H7 (cell line): ENCODE measurements at places on chromosomes 1 and 21.

- no peak for DNase-seq
These were observed 253.1 kb upstream of the FGGY start for GRCh38 chr1:59043796-59044195.

GRCh38 chr1:4526747-4527146 lies 127.7 kb upstream of the AJAP1 start:
- DNase-seq, result no peak

GRCh38 chr21:18387994-18388393 lies 15.6 kb downstream of the TMPRSS15 start:
- DNase-seq, result no peak

- DNase-seq, result no peak
These were observed 3.8 kb upstream of the S100B start for GRCh38 chr21:46608672-46609111.

GRCh38 chr1:165635329-165635728 lies 4.3 kb downstream of the MGST3 start:
- DNase-seq, result no peak

- no peak for DNase-seq
These were observed 111.4 kb upstream of the ARTN start for GRCh38 chr1:43822040-43822690.

DNA sequence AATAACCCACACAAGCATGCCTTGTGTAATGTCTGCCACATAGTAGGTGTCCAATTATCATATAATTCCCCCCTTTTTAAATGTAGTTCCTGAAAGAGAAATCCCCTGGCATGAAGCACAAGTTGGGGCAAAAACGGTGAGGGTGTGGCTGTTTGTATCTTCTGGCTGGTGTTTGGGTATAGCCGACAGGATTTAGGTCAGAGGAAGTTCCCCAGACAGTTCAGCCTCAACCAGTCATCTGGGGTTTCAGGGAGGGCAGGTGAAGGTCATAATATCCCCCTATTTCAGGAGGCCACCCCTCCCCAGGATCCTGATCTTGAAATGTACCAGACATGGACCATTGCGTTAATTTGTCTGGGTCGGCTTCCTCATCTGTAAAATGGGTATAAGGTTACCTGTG lies 29.1 kb upstream of the JUN start:
- DNase-seq, result no peak

GRCh38 chr21:29647353-29647781 lies 292.4 kb downstream of the GRIK1 start:
- no peak for DNase-seq

DNA sequence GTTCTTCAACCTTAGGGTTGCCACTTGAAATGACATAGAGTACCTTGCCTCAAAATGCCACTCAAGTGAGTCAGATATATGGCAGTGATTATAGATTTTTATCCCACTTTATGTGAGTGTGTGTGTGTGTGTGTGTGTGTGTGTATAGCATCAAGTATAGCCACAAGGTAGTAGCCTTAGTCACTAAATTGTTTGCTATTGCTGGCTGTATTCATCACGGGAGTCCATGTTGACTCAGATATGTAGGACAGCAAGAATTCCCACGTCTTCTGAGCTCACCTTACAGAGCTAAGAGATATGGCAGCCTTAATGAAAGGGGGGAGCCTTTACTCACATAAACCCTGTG lies 9.3 kb downstream of the ETS2 start:
- no peak for DNase-seq

- no peak for DNase-seq
These were observed 36.3 kb downstream of the PTGFRN start for GRCh38 chr1:116945996-116946395.

- no peak for DNase-seq
These were observed 2.8 kb downstream of the SELL start for GRCh38 chr1:169708647-169709046.

DNA sequence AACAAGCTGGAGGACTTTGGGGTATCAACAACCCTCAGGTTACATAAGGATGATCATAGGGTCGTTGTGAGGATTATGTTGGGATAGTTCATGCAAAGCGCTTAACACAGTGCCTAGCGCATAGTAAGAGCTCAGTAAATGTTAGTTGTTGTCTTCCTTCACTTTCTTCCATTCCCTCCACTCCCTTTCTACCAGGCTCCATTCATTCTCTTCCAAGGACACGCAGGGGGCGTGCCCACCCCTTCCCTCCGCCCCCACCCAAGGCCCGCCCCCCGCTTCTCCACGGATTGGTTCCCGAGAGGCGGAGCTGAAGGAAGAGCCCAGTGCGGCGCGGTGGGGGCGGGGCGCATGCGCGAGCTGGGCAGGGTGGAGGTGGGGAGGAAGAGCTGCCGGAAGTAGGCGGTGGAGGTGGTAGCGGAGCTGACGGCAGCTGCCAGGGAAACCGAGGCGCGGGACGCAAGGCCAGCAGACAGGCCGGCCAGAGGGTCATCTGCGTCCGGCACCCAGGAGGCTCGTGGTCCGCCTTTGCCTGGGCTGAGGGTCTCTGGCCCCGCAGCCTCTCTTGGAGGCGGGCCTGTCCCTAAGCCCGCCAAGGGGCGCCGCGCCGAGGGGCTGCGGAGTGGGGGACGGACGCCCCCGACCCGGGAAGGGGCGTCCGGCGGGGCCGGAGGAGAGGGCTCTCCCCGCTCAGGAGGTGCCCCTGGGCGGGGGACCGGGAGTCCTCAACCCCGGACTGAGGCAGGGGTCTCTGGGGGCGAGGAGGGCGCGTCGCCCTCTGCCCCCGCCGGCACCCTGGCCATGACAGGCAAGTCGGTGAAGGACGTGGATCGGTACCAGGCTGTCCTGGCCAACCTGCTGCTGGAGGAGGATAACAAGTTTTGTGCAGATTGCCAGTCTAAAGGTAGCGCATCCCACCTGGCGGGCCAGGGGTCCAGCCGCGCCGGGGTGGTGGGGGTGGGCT lies at the start of gene SMAP2:
Gene SMAP2 (plus strand): TSS at position 405 of the 961 bp plus-strand sequence. CDS start 394 bp downstream, at position 799.
- DNase-seq, result peak; percentile 99

GRCh38 chr21:24955275-24955961 lies 651.9 kb downstream of the MRPL39 start:
- no peak for DNase-seq

- DNase-seq, result no peak
These were observed 21.7 kb downstream of the TCHHL1 start for GRCh38 chr1:152067150-152067549.

DNA sequence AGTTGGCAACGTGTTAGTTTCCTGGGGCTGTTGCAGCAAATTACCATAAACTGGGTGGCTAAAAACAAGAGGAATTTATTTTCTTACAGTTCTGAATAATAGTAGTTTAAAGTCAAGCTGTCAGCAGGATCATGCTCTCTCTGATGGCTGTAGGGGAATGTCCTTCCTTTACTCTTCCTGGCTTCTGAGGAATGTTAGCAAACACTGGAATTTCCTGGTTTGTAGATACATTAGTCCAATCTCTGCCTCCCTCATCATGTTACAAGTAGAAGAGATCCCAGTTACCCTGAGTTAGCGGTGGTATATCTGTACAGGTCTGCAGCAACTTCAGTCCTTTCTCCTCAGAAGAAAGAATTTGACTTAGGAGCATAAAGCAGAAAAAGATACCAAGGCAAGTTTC lies 2249.1 kb downstream of the NCAM2 start:
- DNase-seq, result no peak

DNA sequence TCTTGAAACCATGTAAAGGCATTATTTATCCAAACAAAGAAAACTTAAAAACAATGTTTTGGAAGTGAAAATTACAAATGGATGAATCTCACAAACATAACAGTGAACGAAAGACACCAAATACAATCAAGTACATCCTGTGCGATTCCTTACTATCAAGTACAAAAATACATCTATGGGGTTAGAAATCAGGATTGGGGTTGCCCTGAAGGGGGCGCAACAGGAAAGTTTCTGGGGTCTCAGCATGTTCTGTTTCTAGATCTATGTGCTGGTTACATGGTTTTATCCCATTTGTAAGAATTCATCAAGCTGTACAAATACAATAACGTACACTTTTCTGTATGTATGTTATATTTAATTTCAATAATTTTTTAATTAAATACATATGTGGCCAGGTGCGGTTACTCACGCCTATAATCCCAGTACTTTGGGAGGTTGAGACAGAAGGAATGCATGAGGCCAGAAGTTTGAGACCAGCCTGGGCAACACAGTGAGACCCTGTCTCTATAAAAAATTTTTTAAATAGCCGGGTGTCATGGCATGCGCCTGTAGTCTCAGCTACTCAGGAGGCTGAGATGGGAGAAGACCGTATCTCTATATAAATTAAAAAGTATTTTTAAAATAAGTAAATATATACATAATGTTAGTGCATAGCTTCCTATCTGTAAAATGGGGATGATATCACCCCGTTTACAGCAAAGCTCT lies 121.5 kb upstream of the SOD1 start:
- peak; percentile 66 for DNase-seq

DNA sequence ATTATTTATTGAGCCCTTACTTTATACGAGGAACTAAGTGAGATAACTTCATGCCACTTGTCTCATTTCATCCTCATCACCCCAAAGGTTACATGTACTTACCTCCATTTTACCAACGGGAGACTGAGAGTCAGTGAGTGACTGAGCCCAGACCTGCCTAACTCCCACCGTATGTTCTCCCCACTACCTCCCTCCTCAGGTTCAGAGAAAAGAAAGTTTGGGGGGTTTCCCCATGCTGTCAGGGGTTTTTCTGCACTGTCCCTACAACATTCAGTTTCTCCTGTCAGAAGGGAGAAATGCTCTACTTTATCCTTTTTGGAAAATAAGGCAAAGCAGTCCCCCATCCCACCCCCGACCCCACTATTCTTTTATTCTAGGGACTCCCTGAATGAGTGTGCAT lies 32.9 kb downstream of the FAM78B start:
- no peak for DNase-seq

GRCh38 chr1:99849413-99849743 lies 783 bp upstream of the AGL start:
- no peak for DNase-seq

GRCh38 chr1:209657140-209657879 lies 5.1 kb upstream of the LAMB3 start:
- DNase-seq, result no peak

DNA sequence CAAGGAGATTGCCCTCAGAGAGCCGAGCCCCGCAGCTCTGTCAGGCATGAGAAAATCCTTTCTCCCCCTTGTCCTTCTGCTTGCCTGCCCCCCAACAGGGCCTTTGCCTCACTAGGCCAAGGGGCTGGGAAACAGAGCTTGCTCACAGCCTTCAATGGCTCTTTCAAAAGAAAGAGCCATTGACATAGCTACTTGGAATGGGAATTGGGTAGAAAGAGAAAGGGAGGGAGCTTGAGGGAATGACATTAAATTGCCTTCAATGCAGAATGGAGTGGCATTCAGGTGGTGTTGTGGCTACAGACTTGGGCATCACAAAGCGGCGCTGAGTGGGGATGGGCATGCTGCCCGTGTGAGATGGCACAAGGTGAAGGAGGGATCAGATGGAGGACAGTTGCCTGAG lies 13.2 kb downstream of the SYT11 start:
- DNase-seq, result no peak

GRCh38 chr1:54815086-54815876 lies 14.2 kb upstream of the TTC22 start:
- DNase-seq, result no peak

DNA sequence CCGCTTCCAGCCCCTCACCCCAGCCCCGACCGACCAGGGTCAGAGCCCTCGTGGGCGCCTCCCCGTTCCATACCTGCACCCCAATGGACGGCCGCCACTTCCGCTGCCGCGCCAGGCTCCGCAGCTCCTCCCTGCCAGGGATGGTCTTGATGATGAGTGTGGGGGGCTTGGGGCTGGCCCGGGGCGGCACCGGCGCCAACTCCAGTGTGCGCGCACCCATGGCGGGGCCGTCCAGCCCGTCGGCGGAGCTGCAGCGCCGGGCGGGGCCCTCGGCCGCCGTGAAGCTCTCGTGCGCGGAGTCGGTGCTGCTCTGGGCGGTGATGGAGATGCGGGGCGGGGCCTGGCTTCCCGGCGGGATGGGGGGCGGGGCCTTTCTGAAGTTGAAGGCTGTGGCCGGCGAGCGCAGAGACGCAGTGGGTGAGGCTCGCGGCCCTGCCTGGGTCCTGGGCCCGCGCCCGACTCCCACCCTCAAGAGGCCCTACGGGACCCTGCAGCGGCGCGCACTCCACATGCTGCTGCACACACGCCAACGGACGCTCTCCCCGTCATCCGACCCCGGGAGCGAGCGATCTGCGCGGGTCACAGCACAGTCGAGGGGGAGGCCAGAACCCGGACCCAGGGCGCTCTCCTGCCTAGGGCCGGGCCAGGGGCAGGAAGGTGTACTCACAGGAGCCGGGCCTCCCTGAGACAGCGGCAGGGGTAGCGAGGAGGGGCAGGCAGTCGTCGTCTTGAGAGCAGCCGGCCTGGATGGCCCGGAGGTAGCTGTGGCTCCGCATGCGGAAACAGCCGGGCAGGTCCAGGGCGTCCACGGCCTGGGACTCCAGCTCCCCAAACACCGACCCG lies 26.1 kb upstream of the SMIM12 start:
- peak; percentile 96 for DNase-seq

GRCh38 chr1:234896477-234897389 lies 231.9 kb downstream of the TOMM20 start:
- DNase-seq, result no peak

- DNase-seq, result peak; percentile 99
These were observed at the start of gene GUK1 for GRCh38 chr1:228139931-228140723. Gene GUK1 (plus strand): TSS chr1:228140279. CDS start chr1:228140303, 24 bp downstream.

GRCh38 chr1:60065199-60065598 lies 8.4 kb downstream of the C1orf87 start:
- DNase-seq, result no peak
